ENCODE measurements at places on chromosomes 1 and 21.

- no peak overlapping the region for H3K27ac ChIP-seq
- no peak overlapping the region for H3K4me3 ChIP-seq
- no peaks in the 10 kb centered on the region for H3K27me3 ChIP-seq
- H3K4me1 ChIP-seq: peaks cover 15% of the 10 kb centered on the region
- H3K36me3 ChIP-seq: no peaks in the 10 kb centered on the region
Measured at GRCh38 chr1:95582746-95583145, 348.7 kb downstream of the RWDD3 start.

GRCh38 chr1:209552406-209553264 is 30.9 kb upstream of the CAMK1G start:
- H3K27me3 ChIP-seq: no peaks in the 10 kb centered on the region
- peaks cover 23% of the 10 kb centered on the region for H3K4me1 ChIP-seq
- DNase-seq: no peak
- no peak overlapping the region for H3K4me3 ChIP-seq
- no peak overlapping the region for H3K27ac ChIP-seq

DNA sequence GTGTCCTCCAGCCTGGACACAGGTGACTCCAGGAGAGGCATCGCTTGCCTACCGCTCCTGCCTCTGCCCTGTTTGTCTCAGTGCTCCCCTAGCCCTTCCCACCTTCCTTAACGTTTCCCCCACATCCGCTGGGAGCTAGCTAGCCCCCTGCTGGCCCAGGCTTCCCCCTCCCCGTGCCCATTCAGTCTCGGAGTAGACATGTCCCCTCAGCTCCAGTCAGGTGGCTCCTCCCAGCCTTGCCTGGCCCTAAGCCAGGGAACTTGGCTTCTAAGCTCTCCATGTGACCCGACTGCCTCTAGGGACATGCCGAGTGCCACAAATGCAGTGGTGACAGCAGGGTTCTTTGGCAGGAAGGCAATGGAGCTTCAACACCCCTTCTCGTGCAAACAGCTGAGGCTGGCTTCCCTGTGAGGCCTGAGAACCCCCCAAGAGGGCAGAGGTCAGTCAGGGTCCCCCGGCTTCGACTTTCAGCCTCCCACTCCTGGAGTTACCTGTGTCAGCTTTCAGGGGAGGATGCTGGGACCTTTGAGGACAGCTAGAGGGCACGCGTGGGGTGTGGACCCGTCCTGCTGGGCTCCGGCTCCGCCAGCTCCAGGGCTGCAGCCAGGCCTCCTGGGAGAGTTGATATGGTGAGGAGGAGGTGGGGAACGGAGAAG is 16.2 kb downstream of the DRAXIN start:
- H3K4me3 ChIP-seq: peak overlapping the region; percentile 36
- peaks cover 6% of the 10 kb centered on the region for H3K27me3 ChIP-seq

- H3K36me3 ChIP-seq: no peaks in the 10 kb centered on the region
- H3K4me1 ChIP-seq: peaks cover 15% of the 10 kb centered on the region
- no peak overlapping the region for H3K4me3 ChIP-seq
- no peak overlapping the region for H3K27ac ChIP-seq
Measured at GRCh38 chr1:173295995-173296394, 88.9 kb upstream of the TNFSF4 start.

- peaks cover 2% of the 10 kb centered on the region for H3K27me3 ChIP-seq
- H3K27ac ChIP-seq: peak overlapping the region; percentile 25
- peak; percentile 57 for DNase-seq
- H3K36me3 ChIP-seq: peaks cover 26% of the 10 kb centered on the region
Measured at GRCh38 chr1:39410915-39411436, 80.5 kb upstream of the BMP8A start.

DNA sequence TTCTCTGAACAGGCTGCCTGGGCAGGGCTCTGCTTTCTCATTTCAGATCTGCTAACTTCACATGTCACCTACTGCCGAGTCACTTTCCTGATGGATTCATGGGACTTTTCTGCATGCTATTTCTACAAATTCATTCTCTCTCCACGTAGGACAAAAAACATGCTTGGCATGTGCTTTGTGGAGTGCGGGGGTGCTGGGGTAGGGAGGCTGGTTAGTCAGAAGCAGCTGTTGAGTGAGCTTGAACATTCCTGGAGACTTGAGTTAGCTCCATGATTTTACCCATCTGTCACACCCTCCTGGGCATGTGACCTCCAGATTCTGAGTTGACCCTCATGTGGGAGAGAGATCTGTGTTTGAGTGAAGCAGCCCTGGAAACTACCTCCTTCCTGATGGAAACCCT is 71.4 kb downstream of the UCK2 start:
- H3K27ac ChIP-seq: peak overlapping the region; percentile 19
- H3K4me3 ChIP-seq: no peak overlapping the region
- H3K36me3 ChIP-seq: peaks cover 59% of the 10 kb centered on the region
- peaks cover 51% of the 10 kb centered on the region for H3K4me1 ChIP-seq
- peaks cover 7% of the 10 kb centered on the region for H3K27me3 ChIP-seq

DNA sequence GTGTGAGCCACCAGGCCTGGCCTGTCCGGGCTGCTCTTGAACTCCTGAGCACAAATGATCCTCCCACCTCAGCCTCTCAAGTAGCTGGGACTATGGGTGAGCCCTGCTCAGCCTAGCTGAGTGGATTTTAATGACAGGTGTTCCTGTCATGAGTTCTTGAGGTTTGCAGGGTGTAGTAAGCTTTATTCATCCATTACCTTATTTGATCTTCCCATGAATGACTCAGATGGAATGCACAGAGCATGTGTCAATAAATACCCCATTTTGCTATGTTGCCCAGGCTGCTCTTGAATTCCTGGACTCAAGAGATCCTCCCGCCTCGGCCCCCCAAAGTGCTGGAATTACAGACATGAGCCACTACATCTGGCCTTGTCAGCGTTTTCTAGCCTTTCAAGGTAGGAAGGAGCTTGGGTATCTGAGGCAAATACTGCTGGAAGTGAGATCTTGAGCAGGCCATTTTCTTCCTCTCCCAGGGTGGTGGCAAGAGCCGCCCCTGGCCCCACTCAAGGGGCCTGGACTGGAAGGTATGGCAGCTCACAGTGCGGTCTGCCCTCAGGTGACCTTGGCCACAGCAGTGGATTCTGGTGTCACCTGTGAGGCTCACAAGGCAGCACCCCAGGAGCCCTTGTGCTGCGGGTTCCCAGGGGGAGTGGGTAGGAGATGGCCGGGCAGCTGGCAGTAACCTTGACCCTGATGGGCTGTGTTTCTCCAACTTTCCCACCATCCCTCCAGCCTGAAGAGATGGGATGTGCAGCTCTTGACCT is 20.0 kb downstream of the PIK3CD start:
- H3K4me1 ChIP-seq: no peaks in the 10 kb centered on the region
- H3K4me3 ChIP-seq: no peak overlapping the region
- DNase-seq: no peak
- H3K27me3 ChIP-seq: peaks cover 34% of the 10 kb centered on the region
- no peak overlapping the region for H3K27ac ChIP-seq
- no peaks in the 10 kb centered on the region for H3K36me3 ChIP-seq

- DNase-seq: peak; percentile 41
- no peak overlapping the region for H3K4me3 ChIP-seq
Measured at GRCh38 chr1:59029411-59030167, 245.7 kb upstream of the JUN start.

GRCh38 chr1:42250164-42250563 is 84.9 kb downstream of the FOXJ3 start:
- no peak overlapping the region for H3K27ac ChIP-seq
- no peaks in the 10 kb centered on the region for H3K4me1 ChIP-seq
- H3K27me3 ChIP-seq: no peaks in the 10 kb centered on the region

- no peak overlapping the region for H3K27ac ChIP-seq
- no peaks in the 10 kb centered on the region for H3K27me3 ChIP-seq
- no peak for DNase-seq
- H3K4me3 ChIP-seq: no peak overlapping the region
- H3K4me1 ChIP-seq: no peaks in the 10 kb centered on the region
Measured at GRCh38 chr1:50681931-50682330, 258.7 kb upstream of the DMRTA2 start.

GRCh38 chr1:12454406-12455391 is 163.3 kb downstream of the DHRS3 start:
- H3K4me1 ChIP-seq: peaks cover 67% of the 10 kb centered on the region
- no peak for DNase-seq
- peak overlapping the region; percentile 79 for H3K27ac ChIP-seq
- H3K27me3 ChIP-seq: no peaks in the 10 kb centered on the region
- H3K4me3 ChIP-seq: no peak overlapping the region
- H3K36me3 ChIP-seq: peaks cover 5% of the 10 kb centered on the region

DNA sequence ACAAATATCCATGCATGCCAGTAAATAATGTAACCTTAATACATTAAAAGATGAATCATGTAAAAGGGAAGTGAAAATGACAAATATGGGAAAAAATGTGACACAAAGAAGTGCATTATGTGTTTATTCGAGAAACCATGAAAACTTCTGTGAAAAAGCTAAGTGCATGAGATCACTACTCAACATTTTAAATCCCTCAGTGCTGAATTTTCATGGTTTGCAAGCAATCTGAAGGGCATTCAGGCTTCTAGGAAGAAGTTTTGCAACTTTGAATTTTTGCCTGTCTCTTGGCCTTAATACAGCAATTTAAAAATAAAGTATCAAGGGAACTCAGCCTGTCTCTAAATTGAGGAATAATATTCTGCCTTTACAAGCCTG is 78.2 kb downstream of the MAP3K7CL start:
- H3K36me3 ChIP-seq: no peaks in the 10 kb centered on the region
- no peaks in the 10 kb centered on the region for H3K27me3 ChIP-seq
- H3K4me3 ChIP-seq: no peak overlapping the region
- H3K4me1 ChIP-seq: no peaks in the 10 kb centered on the region
- no peak overlapping the region for H3K27ac ChIP-seq

DNA sequence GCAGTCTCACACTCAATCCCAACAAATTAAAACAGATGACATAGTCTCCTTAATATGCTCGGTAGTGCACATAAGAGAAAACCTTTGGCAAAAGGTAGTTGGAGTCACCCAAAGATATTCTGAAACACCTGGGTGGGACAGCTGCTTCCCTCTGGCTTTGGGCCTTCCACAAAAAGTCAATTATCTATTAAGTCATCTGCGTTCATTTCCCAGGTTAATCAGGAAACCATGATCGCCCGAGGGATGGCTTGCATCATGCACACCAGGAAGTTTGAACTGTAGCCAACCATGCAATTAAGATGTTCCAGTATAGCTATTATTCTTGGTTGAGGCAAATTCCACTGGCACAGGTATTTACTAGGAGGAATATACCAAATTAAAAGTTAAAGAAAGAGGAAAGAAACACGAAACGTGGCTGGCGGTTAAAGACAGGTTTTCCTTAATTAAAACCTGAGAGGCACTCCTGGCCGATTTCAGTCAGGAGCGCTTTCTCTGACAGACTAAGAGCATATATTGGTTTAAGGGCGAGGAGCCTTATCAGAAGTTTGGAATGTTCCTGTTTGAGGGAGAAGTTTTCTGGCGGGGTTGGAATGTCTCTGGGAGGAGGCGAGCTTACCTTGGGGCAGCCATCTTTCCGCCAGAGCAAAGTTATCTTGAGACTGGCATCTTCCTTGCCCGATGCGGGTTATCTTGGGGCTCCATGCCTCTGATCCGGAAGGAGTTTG is 19.9 kb downstream of the CLDN17 start:
- H3K4me3 ChIP-seq: no peak overlapping the region
- no peaks in the 10 kb centered on the region for H3K4me1 ChIP-seq
- no peaks in the 10 kb centered on the region for H3K36me3 ChIP-seq
- DNase-seq: no peak
- H3K27ac ChIP-seq: no peak overlapping the region

DNA sequence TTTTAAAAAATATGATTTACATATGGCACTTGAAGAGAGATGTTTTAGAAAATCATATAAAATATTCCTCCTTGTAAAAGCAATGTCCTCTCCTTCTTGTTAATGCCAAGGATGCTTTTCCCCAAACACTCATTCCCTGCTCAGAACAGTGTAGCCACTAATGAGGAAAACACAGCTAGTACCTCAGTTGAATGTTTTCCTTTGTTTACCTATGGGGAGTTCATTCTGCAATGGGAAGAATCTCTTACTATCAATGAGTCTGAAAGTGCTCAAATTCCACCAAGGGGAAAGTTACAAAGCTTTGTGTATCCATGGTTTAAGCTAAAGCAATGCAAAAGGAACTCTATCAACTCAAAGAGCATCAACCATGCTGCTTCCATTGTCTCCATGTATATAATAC is 221.9 kb upstream of the ADGRL2 start:
- H3K27ac ChIP-seq: no peak overlapping the region
- H3K36me3 ChIP-seq: no peaks in the 10 kb centered on the region
- DNase-seq: no peak
- peaks cover 5% of the 10 kb centered on the region for H3K27me3 ChIP-seq
